ENCODE measurements at places on chromosomes 4 and X.

DNA sequence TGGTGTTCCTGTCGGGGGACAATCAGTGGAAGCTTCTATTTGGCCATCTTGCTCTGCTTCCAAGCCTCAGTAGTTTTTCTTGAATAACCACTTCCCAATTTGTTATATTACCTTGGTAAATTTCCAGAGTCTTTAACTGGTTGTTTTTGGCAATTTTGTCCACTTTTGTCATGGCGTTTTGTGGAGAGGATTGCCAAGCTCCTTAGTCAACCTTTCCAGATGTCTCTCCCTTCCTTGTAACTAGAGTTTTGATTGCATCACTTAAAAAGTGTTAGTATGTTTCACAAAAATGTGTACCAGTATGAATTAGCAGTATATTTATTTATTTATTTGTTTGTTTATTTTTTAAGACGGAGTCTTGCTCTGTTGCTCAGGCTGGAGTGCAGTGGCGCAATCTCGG is 15.8 kb upstream of the UXT start:
- DNase-seq: no peak

DNA sequence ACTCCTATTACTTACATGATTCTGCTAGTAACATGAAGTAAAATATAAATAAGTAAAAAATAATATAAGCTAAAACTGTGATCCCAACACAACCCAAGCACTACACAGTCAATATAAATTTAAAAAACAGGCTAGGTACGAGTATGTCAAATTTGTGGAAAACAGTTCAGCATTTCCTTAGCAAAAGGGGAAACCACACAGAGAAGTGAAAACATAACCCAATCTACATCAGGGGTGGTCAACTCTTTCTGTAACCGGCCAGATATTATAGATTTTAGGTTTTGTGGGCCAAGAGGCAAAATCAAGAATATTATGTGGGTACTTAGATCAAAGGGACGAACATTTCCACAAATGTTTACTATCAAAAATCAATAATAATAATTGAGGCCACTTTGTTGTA is 70.1 kb downstream of the CHST7 start:
- no peak for DNase-seq

GRCh38 chr4:44842531-44842930 is 116.2 kb upstream of the GNPDA2 start:
- DNase-seq: no peak

DNA sequence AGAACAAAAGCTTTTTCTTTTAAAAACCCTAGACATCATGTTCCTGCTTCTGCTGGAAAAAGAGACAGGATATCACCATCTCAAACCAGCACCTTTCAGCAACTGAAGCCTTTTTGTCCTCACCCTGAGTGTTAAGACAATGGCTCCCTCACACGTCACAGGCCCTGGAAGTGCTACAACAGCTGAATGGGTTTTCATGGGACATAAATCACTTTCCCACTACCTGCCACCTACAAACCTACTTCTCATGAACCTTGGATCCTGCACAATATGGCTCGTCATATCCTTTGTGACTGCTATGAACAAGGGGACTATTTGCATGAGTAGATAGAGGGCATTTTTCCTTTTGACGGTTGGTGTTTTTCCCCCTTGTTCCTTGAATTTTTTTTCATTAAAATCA is 93.6 kb downstream of the TSPAN5 start:
- no peak for DNase-seq

DNA sequence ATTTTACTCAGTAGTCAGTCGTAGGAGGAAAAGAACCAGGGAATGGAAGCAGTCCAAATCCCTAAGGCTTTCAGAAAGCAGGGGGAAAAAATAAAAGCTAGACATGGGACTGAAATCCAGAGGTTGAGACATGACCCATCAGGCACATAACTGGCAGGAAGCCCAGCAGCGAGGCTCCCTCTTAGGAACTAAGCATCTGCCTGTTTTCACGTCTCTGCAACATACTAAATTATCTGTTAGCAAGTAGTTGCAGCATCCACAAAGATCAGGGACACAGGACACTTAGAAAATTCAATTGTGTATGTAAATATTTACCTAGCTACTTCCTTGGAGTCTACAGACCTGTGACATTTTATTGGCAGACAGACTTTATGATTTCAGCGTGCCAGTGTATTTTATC is 118.0 kb upstream of the EDNRA start:
- no peak for DNase-seq

DNA sequence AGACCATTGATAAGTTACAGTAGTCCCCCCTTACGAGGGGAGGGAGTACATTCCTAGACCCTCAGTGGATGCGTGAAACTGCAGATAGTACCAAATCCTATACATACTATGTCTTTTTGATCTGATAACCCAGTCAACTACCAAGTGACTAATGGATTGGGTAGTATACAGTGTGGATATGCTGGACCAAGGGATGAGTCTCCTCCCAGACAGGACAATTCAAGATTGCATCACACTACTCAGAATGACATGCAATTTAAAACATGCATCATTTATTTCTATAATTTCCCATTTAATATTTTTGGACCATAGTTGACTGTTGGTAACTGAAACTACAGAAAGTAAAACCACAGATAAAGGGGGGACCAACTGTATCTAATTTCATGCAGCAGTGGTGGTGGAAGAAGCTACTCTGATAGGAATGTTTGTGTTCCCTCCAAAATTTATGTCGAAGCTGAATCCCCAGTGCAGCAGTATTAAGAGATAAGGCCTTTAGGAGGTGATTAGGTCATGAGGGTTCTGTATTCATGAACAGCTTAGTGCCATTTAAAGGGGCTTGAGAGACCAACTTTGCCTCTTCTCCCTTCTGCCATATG is 11.9 kb downstream of the HADH start:
- no peak for DNase-seq

DNA sequence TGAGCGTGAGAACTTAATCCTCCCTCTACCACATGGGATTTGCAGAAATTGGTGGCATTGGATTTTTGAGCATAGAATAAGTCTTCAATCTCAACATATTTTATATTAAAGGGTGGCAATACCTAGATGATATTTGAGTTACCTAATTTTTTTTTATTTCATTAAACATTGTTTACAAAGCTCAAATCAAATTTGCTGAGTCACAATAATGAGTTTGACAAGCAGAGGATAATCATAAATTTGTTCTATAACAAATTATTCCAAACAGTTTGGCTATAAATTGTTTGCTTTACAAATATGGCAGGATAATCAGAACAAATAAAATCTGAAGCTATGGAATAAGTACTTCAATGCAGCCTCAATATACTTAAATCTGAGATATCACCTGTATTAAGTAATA is 22.7 kb downstream of the EMCN start:
- DNase-seq: no peak

GRCh38 chr4:54058171-54058570 is 6.2 kb downstream of the CHIC2 start:
- no peak for DNase-seq

GRCh38 chr4:23945451-23946017 is 55.7 kb upstream of the PPARGC1A start:
- no peak for DNase-seq

GRCh38 chr4:151744614-151745013 is 16.2 kb downstream of the GATB start:
- no peak for DNase-seq

DNA sequence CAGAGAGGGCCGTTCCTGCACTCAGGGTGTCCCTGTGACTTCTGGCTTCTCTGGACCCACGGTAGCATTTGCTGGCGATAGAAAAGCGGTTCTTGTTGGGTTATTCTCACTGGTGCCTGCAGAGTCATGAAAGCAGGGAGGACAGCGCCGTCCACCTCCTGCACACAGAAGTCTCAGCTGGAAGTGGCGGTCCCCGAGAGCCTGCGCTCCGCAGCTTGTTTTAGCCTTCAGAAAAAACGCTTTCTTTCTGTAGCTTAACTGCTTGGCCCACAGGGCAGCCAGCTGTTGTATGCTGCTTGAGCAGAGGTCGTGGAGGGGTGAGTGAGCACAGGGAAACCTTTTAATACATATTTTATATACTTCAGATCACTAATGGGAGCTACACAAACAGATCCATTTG is 400.7 kb upstream of the FAT1 start:
- DNase-seq: no peak

- DNase-seq: no peak
These were observed 46.8 kb downstream of the HTRA3 start for GRCh38 chr4:8316251-8316771.

- DNase-seq: no peak
These were observed 113.7 kb downstream of the MANBA start for GRCh38 chr4:102647117-102647516.

- DNase-seq: no peak
These were observed 10.0 kb downstream of the ABCE1 start for GRCh38 chr4:145108128-145108527.

GRCh38 chrX:119474615-119475388 is 6.6 kb downstream of the SLC25A5 start:
- no peak for DNase-seq

DNA sequence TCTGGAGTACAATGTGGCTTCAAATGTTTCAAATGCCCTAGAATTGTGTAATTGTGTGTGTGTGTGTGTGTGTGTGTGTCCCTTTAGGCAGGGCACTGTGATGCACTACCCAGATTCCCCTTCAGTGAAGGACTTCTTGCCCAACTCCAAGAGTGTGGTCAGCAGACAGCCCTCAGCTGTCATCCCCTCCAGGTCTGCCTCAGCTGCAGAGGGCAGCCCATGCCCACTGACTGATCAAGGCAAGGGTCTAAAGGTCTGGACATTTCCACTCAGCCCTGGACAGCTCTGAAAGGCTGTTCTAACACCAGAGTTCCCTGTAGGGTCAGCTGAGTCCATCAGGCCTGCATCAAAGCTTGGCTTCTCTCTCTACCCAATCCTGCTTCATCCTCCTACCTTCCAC is 83.9 kb upstream of the USP9X start:
- no peak for DNase-seq

DNA sequence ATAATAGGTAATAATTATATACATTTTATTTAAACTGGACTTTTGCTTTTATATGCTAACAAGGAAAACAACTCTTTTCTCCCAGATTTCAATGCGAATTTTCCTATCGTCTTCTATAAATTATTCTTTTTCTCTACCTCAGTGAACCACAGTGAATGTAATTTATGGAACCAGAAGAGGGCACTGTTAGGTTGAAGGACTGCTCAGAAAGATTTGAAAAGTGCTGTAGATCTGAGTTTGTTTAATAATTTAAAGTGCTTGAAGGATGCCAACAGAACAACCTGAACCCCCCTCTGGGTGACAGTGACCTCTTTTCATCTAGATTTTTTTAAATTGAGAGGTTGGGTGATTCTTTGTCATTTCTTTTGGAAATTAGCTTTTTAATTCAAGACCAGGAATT is 54.9 kb downstream of the PHOX2B start:
- no peak for DNase-seq

- DNase-seq: no peak
These were observed 9.8 kb downstream of the NDNF start for GRCh38 chr4:121062521-121062920.

DNA sequence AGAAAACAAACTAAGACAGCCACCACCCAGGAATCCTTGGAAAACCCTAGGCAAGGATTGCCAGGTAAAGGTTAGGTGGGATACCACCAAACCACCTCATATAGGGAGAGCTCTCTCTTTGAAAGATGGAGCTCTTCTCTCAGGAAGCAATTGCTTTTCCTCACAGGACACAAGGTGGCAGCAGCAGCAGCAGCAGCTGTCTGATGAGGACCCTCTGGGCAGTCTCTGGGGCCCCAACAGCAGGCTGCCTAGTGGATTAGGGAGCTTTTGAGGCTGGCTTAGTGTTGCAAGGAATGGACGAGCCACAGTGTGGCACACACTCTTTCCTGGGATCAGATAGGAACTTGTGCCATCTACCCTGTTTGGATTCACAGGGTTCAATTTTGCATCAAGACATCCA is 41.4 kb upstream of the CHRDL1 start:
- DNase-seq: no peak

DNA sequence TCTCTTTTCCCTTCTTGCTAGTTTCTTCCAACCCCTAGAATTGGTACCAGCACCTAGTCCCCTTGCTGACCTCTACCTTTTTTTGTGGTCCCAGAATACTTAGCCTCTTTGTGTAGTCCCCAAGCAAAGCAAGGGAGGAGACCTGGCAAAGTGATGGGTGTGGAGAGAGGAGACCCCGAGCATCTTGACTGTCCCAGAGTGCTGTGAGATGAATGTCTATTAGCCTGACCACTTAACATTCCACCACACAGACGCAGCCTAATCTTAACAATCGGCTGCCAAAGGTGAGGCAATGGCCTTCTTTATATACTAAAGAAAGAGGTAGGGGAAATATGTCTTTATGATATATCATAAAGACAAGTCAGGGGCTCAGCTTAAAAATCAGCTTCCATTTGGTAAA is 55.9 kb downstream of the TRIM2 start:
- DNase-seq: no peak

DNA sequence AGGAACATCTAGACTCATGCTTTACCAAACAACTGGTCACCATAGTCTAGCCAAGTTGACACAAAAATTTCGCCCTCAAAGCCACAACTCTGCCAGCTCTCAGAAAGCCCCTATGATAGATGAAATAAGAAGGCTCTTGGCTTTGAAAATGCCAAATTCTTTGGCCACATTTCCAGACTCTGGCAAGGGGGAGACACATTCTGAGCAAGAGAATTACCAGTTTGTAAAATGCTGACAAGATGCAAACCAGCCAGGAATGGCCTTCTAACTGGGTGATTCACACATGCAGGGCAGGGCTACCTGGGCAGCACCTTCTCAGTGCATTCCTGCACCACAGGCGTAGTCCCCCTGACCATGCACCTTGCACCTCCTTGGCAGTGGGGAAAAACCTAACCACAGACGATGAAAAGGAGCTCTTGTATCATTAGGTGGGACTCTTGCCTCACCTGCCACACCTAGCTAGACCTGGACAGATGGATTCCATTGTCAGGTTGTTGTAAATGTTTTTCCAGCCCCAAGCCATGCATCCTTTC is 77.4 kb upstream of the CPEB2 start:
- DNase-seq: no peak

DNA sequence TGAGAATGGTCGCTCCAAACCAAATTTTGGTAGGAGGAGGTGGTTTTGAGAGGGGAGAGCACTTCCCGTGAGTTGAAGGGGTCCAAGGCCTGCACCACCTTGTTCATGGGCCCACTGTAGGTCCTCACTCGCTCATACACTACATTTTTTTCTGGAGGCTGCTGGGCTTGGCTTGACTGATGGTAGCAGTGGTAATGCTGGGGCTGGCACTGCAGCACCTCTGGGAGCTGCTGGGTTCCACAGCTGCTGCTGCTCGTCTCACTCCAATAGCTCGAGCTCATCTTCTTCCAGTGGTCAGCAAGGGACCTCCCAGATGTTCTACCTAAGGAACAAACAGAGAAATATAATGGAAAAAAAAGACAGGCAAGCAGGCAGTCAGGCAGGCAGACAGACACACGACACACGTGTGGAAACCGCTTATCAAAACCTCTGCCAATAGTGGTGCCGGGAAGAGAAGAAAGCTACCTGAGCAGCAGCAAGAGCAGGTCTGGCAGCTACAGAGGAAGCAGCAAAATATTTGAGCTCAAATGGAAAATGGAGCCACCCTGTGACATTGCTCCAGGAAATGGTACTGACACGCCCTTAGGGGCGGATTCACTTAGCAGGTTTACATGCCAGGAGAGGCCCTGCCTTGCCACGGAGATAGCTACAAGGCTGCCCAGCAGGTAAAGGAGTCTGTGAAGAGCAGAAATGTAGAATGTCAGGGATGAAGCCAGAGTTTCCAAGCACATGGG is at the start of gene POF1B:
TSS of gene POF1B (minus strand) at position 492 of the 734 bp plus-strand sequence. CDS start at position 281, 211 bp downstream.
- DNase-seq: no peak

- no peak for DNase-seq
These were observed 67.4 kb downstream of the AFF2 start for GRCh38 chrX:148567779-148568178.

Data from NCI-H2107 (cell line).